Neural progenitor cell (in vitro differentiated cells): ENCODE measurements at places on chromosomes 2 and 18. TPM values are rescaled to one million over a fixed set of nuclear protein-coding genes. Genes with fewer than 3 reads are reported as not detected.

Gene CCDC121
- total RNA-seq, result 5.1 and 9.2 TPM in 2 replicates

Gene DOK1
- total RNA-seq, result 3.4 and 13.2 TPM in 2 replicates

Gene SRD5A2
- total RNA-seq, result not detected in 2 replicates

DNA sequence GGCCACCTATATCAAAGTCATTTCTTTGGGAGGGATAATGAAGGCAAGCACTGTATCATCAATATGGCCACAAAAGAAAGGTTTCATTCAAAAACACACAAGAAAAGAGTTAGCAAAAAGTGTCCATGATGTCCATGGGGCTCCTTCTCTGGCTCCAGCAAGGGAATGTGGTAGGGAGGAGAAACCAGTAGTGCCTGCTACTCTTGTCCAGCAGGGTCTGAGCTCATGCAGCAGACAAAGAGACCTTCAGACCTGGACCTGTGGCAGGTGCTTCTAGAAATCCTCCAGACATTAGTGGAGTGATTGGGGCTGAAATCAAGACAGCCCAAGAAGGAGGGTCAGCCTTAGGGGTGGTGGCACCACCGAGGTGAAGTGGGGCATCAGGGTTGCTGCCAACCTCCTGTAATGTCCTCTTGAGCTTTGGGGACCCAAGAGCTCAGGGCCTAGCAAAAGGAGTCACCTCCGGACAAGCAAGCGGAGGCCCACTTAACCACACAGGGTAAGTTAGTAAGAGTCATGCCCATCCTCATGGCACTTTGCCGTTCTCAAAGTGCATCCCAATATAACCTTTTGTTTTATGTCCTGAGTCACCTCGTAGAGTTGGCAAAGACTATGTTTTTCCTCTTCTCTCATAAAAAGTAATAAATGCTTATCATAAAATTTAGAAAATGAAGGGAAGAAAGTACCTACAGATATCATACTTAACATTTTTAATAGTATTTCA lies 112.6 kb upstream of the YPEL5 start:
- DNase-seq, result no peak

DNA sequence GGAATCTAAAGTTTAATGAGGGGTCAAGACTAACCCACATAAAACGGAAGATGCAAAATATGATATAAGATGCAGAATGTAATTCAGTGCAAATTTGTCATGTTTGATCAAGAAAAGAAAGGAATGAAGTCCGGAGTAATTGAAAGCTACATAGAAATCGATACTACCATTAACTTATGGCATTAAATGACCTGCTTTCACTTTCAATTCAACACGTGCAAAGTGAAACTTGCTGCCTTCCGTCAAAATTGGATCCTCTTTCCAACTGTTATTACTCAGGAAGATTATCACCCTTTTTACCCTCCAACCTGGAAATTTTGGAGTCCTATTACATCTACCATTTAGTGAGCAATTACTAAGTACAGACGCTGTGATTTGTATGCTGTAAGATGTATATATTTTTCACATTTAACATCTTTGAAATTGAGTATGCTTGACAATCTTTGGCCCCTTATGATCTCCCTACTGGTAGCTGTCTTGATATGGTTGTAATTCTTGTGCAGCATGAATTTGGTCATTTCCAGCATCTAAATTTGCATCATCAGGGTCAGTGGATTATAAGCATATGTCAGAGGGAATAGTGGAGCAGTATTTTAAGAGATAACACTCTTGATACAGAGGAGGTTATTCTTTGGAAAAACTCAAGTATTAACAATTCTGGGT lies 18.6 kb downstream of the UNC80 start:
- DNase-seq, result no peak

- DNase-seq, result no peak
Observed at GRCh38 chr2:237638176-237638575, 10.8 kb downstream of the LRRFIP1 start.

- no peak for DNase-seq
Observed at GRCh38 chr18:76459312-76459686, 35.7 kb downstream of the ZNF516 start.
